Right renal pelvis (tissue), 4 donors: ENCODE measurements at places on chromosomes 4 and X. TPM values are rescaled to one million over a fixed set of nuclear protein-coding genes. Genes with fewer than 3 reads are reported as not detected.

NDUFC1 gene
- polyA plus RNA-seq: 103 TPM

COL25A1 gene
- polyA plus RNA-seq: 11.9 TPM

HS6ST2 gene
- polyA plus RNA-seq: 27.3 TPM

SLBP gene
- polyA plus RNA-seq: 101 TPM

MAGEC3 gene
- polyA plus RNA-seq: not detected

ZIC3 gene
- polyA plus RNA-seq: not detected

BGN gene
- polyA plus RNA-seq: 176 TPM

CXCL10 gene
- 8.5 TPM for polyA plus RNA-seq

- no peak for DNase-seq
These were observed 71.9 kb downstream of the ATG4A start for GRCh38 chrX:108163333-108164082.

GRCh38 chr4:184503869-184504300 is 29.5 kb upstream of the IRF2 start:
- DNase-seq: no peak

- DNase-seq: no peak
These were observed 19.3 kb downstream of the ARHGEF9 start for GRCh38 chrX:63765712-63766111.

- no peak for DNase-seq
These were observed 1257.2 kb downstream of the ADGRL3 start for GRCh38 chr4:62457356-62457755.

- DNase-seq: no peak
These were observed 158.0 kb downstream of the PALLD start for GRCh38 chr4:168654848-168655174.

DNA sequence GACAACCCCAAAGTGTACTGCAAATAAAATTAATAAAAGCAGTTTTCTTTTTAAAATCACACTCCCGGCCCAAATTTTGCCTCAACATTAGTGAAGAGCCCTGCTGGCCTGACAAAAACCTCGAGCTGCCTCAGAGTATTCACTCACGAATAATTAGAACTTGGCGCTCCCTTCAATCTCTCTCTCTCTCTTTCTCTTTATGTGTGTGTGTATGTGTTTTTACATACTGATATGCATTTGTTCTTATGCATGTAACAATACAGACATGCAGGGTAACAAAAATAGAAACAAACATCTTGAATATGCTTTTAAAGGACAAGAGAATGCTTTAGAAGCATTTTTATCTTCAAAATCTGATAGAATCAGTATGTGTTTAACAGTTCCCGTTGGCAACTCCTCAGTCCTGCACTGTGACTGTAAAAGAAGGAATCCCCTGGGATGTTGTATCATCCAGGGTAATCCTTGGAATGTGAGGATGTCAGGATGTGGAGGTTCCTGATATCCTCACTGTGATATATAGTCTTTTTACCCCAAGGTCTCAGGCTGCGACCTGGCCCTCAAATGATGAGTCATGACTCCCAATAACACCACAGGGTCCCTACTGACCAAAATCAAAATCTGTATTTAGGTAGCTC is 53.0 kb downstream of the PTCHD1 start:
- no peak for DNase-seq

GRCh38 chrX:40897718-40898270 is 162.5 kb upstream of the MED14 start:
- DNase-seq: no peak

GRCh38 chrX:11540532-11541377 is 125.0 kb downstream of the ARHGAP6 start:
- no peak for DNase-seq

- no peak for DNase-seq
These were observed 47.0 kb downstream of the SPRY1 start for GRCh38 chr4:123443401-123444289.

DNA sequence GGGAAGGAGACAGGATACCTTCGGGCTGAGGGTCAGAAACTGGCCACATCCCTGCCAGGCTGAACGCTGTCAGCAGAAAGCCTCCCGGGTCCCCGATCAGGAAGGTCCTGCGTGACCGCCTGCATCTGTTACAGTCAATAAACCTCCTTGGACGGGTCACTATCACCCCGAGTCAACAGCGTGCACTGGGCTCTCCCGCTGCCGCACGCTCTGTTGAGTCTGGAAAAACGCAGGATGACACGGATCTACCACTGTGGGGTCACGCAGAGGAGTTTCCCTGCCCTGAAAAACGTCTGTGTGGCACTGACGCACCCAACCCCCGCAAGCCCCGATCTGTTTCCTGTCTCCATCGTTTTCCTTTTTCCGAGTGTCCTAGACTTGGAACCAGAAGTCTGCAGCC is 12.1 kb downstream of the PPP2R3B start:
- DNase-seq: no peak

DNA sequence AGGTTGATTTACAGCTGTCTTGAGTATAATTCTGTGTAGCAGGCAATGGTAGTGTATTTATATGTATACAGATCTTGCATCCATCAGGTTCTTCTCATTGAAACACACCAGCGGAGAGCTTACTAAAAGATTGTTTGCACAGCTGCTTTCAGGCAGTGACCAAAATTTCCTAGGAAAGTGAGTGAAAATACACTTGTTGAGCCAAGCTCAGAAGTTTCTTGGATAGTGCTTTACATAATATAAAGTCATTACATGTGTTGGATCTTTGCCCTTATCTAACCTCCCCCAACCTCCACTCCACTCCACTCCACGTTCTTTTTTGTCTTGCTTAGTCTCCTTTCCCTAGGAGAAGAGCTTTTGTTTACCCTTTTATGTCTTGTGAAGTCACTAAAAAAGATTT is 34.1 kb downstream of the CNKSR2 start:
- DNase-seq: no peak

- DNase-seq: no peak
These were observed 65.9 kb downstream of the ZNF711 start for GRCh38 chrX:85309717-85310116.

DNA sequence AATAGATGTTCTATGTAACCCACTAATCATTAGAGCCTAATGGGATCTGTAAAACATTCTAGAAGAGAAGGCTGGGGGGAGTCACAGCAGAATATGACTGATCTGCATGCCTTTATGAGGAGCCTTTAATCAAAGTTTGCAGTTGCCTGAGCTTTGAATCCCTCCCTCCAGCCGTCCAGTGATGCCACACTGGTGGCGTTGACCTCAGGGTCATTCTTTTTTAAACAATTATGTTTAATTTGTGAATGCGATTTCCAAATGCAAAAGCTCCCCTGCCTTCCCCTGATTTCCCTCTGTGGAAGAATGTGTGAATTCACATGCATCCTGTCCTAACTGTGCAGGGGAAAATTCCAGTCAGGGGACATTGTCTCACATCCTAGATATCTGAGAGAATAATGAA is 199.7 kb upstream of the GPR101 start:
- DNase-seq: no peak

GRCh38 chrX:2266445-2267349 is 234.1 kb downstream of the DHRSX start:
- DNase-seq: no peak

- DNase-seq: no peak
These were observed 18.2 kb downstream of the UBE2D3 start for GRCh38 chr4:102809190-102809589.

DNA sequence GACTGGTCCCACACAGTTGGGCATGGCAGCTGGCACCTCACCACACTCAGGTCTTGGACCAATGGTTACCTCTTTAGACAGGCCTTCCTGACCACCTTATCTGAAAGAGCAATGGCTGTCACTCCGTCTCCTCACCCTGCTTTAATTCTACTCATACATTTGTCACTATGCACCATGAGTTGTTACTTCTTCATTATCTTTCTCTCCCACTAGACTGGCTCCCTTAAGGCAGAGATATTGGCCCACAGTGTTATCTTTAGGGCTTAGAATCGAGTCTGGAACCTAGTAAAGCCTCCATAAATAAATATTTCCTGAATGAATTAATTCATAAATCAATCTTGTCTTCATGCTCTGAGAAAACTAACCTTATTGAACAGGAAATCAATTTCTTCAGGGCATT is 46.6 kb downstream of the DCHS2 start:
- DNase-seq: no peak

GRCh38 chrX:26138274-26138673 is at the start of gene MAGEB18:
MAGEB18 (plus strand) TSS chrX:26138343; CDS start chrX:26138986, 643 bp downstream.
- no peak for DNase-seq

DNA sequence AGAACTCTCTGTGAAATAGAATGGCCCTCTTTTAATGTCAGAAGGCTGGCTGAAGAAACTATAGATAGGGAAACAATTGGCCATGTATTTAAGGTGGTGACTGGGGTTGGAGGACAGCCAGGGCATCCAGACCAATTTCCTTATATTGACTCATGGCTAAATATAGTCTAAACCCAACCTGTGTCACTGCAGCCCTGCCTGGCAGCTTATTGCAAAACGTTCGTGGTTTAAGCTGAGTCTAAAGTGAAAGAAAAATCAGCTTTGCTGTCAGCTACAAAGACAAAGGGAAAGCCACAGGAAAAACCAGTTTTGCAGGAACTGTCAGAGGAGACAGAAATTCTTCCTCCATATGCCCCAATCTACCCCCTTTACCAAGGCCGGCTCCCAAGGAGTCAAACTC is 902.8 kb upstream of the NDST4 start:
- no peak for DNase-seq

DNA sequence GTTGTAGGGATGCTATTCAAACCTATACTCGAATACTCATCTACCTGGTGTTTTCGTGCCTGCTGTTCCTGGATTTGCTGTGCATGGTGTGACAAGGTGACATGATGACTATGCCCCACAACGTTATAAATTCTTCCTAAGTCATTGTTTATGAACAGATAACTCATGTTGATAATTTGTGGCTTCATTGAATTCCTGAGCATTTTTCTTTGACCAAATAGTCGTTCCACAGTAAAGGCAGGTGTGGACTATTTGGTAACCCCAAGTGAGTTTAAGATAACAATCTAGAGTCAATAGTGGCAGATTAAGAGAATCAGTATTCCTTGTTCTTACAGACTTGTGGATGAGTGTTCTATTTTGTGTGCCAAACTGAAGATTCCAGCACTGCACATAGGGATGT is 59.9 kb downstream of the SNX25 start:
- DNase-seq: no peak
